Right atrium auricular region (tissue), 2 donors: ENCODE measurements at places on chromosomes 4 and X. TPM values are rescaled to one million over a fixed set of nuclear protein-coding genes. Genes with fewer than 3 reads are reported as not detected.

Gene ACE2
- 26.1 TPM for total RNA-seq

- no peaks in the 10 kb centered on the region for H3K27me3 ChIP-seq
- H3K4me3 ChIP-seq = no peak overlapping the region
- H3K36me3 ChIP-seq = no peaks in the 10 kb centered on the region
- no peak overlapping the region for H3K27ac ChIP-seq
- no peaks in the 10 kb centered on the region for H3K4me1 ChIP-seq
Observed at GRCh38 chr4:172521248-172521647, 647.4 kb upstream of the GALNT7 start.

Gene MMAA
- 3.9 TPM for total RNA-seq

- H3K36me3 ChIP-seq = no peaks in the 10 kb centered on the region
- no peaks in the 10 kb centered on the region for H3K27me3 ChIP-seq
- DNase-seq = no peak
Observed at GRCh38 chr4:25756503-25756902, 100.9 kb downstream of the SLC34A2 start.

GRCh38 chr4:52600275-52600674, 58.8 kb downstream of the USP46 start:
- H3K27me3 ChIP-seq = no peaks in the 10 kb centered on the region
- H3K36me3 ChIP-seq = peaks cover 22% of the 10 kb centered on the region
- no peak for DNase-seq
- H3K27ac ChIP-seq = peak overlapping the region; percentile 22

DNA sequence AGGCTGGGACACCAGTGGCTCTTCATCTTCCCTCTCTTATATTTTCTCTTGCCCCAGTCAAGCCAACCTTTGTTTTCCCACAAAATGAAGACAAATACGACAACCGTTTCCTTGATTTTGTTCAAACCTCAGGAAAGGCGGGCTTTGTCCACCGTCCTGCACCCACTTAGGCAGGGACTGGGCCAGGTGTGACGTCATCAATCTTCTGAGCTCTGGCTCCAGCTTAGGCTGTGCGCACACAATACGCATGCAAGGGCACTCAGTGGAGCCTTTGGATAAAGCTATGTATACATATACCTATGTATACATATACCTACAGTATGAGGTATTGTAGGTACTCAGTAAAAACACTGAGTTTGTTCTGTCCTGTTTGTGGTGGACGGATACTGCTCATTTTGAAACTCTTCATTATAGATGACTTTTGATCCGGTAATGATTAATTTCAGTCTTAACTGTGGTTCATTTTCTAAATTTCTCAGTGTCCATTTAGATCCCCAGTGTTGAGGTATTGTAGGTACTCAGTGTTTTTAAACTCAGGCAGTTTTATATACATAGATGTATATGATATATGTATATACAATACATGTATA, 194.9 kb downstream of the MGST2 start:
- H3K27ac ChIP-seq = no peak overlapping the region
- no peak overlapping the region for H3K4me3 ChIP-seq
- H3K36me3 ChIP-seq = no peaks in the 10 kb centered on the region
- H3K4me1 ChIP-seq = no peaks in the 10 kb centered on the region
- H3K27me3 ChIP-seq = no peaks in the 10 kb centered on the region

DNA sequence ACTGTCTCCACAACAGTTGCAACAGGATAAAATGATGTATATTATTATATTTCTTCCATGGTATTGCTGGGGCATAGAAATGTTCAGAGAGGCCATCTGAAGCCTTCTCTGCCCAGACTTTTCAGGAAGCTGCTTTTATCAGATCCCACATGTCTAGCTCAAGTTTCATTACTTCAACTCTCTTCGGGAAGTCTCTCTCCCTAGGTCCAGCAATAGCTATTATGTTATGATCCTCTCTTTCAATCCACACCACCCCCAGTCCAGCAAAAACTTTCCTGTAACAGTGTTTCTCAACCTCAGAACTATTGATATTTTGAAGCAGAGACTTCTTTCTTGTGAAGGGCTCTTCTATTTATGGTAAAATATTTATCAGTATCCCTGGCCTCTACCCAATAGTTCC, 44.9 kb downstream of the CXCL1 start:
- H3K27ac ChIP-seq = no peak overlapping the region
- H3K27me3 ChIP-seq = no peaks in the 10 kb centered on the region
- no peaks in the 10 kb centered on the region for H3K36me3 ChIP-seq

DNA sequence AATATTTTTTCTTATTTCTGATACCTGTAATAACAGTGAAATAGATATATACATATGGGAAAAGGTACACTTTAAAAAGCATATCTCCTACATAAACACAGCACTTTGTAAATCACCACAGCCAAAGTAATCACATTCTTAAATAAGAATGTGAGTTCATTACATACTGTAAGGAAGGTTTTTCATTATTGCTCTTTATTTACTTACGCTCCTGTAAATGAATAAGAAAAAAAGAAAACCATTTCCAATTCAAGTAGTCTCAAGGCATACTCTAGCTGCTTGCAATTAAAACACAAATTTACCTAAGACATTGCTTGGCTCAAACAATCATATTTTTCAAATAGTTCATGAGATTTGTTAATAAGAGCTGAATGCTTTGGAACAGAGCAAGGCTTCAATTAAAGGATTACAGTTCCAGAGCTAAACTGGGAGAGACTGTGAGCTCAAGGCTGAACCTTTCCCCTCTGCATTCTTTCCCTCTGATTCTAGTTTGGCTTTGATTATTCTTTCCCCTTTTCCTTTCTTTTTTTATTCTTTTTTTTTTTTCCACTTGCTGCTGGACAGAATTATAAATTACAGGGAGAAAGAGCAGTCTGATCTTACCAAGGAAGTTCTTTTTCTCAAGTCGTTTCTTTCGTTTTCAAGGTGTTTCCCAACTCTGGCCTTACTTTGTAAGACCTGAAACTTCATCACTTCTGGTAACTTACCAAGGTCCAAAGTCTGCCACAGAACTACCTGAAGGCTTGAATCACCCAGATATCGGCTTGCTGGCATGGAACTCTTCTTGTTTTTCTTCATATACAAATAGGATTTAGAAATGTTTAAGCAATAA, 278.3 kb downstream of the INPP4B start:
- H3K36me3 ChIP-seq = no peaks in the 10 kb centered on the region
- no peak for DNase-seq
- H3K27me3 ChIP-seq = no peaks in the 10 kb centered on the region
- H3K4me1 ChIP-seq = no peaks in the 10 kb centered on the region
- no peak overlapping the region for H3K4me3 ChIP-seq

Gene TMPRSS11A
- not detected for total RNA-seq

- no peaks in the 10 kb centered on the region for H3K36me3 ChIP-seq
- no peak overlapping the region for H3K4me3 ChIP-seq
- no peaks in the 10 kb centered on the region for H3K27me3 ChIP-seq
- H3K27ac ChIP-seq = no peak overlapping the region
- H3K4me1 ChIP-seq = no peaks in the 10 kb centered on the region
Observed at GRCh38 chr4:30842142-30842541, 122.0 kb downstream of the PCDH7 start.

GRCh38 chr4:123396307-123397143, at the start of gene SPRY1:
TSS of gene SPRY1 (plus strand) at chr4:123396795. CDS start at chr4:123401592, 4,797 bp downstream.
- H3K36me3 ChIP-seq = peaks cover 42% of the 10 kb centered on the region
- H3K27me3 ChIP-seq = no peaks in the 10 kb centered on the region
- H3K27ac ChIP-seq = peak within 1 kb of the TSS; percentile 96
- no peaks in the 10 kb centered on the region for H3K4me1 ChIP-seq
- DNase-seq = peak; percentile 96

GRCh38 chr4:88035292-88035691, 27.9 kb downstream of the PKD2 start:
- no peaks in the 10 kb centered on the region for H3K4me1 ChIP-seq
- DNase-seq = no peak
- H3K36me3 ChIP-seq = peaks cover 63% of the 10 kb centered on the region
- no peak overlapping the region for H3K4me3 ChIP-seq
- no peaks in the 10 kb centered on the region for H3K27me3 ChIP-seq

- DNase-seq = no peak
- no peak overlapping the region for H3K4me3 ChIP-seq
- H3K36me3 ChIP-seq = no peaks in the 10 kb centered on the region
- H3K27me3 ChIP-seq = no peaks in the 10 kb centered on the region
- H3K4me1 ChIP-seq = peaks cover 2% of the 10 kb centered on the region
Observed at GRCh38 chr4:26899991-26900390, 39.4 kb downstream of the STIM2 start.

Gene PASD1
- not detected for total RNA-seq

DNA sequence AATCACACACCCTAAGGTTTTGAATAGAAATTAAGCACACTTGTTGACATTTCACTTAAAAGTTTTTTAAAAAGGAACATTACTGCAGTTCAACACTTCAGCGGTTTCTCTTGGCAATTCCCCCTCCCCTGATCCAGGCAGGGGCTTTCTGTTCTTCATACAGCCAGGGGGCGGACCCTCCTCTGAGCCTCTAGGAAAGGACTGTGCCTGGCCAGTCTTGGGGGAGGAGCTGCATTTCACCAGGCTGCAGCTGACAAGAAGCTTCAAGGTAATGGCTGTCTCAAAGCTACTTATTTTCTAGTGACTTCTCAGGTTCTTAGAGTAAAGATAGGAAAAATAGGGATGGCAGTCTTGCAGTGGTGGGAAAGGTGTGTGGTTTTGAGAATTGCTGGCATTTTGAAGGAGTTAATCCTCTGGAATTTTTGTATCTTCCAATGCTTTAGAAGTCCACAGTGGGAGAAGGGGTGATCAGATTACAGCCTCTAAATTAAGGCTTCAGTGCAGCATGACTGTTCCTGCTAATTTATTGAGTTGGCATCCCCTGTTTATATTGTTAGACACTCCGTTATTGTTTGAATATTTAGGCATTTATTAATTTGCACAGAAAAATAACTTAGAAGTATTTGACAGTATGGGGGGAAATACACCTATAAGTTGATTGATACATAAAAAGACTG, 33.5 kb downstream of the PWWP3B start:
- H3K4me3 ChIP-seq = no peak overlapping the region
- no peak for DNase-seq
- H3K4me1 ChIP-seq = no peaks in the 10 kb centered on the region
- H3K27me3 ChIP-seq = no peaks in the 10 kb centered on the region
- H3K27ac ChIP-seq = no peak overlapping the region

DNA sequence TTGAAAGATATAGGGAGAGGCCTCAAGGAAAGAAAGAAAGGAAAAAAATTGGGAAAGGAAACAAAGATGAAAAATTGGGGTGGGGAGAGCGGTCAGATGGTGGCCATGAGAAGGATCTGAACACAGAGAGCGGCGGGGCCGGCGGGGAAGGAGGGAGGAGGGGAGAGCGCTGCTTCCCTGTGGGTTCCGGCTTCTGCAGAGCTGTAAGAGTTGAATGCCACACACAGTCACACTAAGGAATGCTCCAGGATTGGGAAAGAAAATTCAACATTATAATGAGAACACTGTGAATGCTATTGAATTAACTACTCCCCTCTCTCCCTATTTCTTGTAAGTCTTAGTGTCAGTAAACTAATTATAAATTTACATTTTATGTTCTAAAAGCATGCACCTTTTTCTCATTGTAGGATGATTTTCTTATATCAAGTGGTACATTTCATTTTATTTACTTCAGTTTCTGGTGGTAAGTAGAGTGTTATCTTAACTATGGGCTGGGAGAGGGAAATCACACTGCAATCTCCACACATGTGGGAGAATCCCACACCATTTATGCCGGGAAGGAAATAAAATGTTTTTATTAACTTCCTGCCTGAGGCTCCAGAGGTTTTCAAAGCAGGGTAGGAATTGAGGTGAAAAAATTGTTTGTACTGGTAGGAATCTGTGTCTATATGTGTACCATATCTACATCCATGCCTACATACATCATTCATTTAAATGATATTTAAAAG, 904 bp downstream of the F11 start:
- no peak overlapping the region for H3K4me3 ChIP-seq
- DNase-seq = no peak
- no peaks in the 10 kb centered on the region for H3K4me1 ChIP-seq
- no peaks in the 10 kb centered on the region for H3K36me3 ChIP-seq
- H3K27me3 ChIP-seq = no peaks in the 10 kb centered on the region
- no peak overlapping the region for H3K27ac ChIP-seq

GRCh38 chrX:51862920-51863319, 30.5 kb upstream of the MAGED1 start:
- peaks cover 4% of the 10 kb centered on the region for H3K27me3 ChIP-seq
- no peaks in the 10 kb centered on the region for H3K36me3 ChIP-seq
- no peak overlapping the region for H3K4me3 ChIP-seq
- no peaks in the 10 kb centered on the region for H3K4me1 ChIP-seq
- DNase-seq = no peak

GRCh38 chr4:123675567-123675966, 279.0 kb downstream of the SPRY1 start:
- peak overlapping the region; percentile 42 for H3K27ac ChIP-seq
- H3K4me3 ChIP-seq = no peak overlapping the region
- H3K4me1 ChIP-seq = no peaks in the 10 kb centered on the region
- H3K27me3 ChIP-seq = no peaks in the 10 kb centered on the region
- DNase-seq = no peak

DNA sequence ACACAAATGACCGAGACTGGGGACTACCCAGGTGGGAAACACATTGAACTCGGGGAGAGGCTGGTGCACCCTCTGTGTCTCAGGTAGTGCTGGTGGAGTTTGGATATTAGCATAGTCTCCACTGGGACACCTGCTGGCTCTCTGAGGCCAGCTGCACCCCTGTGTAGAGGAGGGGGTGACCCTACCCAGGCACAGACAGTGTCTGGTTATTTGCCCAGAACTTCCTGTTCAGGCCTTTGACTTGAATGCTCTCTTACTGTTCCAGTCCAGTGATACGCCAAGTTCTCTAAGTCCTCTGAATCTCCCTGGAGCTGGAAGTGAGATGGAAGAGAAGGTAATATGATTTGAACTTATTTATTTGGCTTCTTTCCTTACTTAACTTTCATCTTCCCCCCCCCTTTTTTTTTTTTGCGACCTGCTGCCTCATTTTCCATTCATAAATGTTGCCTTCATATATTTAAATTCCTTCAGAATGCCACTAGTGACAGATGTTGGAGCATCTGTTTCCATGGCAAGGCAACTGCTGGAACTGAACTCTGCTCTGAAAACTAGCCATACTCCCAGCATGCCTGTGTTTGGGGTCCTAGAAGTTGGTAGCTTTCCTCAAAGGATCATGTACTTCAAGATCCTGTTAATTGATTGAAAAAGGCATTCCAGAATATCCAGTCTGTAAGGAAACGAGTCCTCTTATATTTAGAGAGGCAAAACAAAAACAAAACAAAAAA, 76.7 kb downstream of the AASDH start:
- no peaks in the 10 kb centered on the region for H3K4me1 ChIP-seq
- H3K4me3 ChIP-seq = no peak overlapping the region
- H3K36me3 ChIP-seq = no peaks in the 10 kb centered on the region
- DNase-seq = no peak

DNA sequence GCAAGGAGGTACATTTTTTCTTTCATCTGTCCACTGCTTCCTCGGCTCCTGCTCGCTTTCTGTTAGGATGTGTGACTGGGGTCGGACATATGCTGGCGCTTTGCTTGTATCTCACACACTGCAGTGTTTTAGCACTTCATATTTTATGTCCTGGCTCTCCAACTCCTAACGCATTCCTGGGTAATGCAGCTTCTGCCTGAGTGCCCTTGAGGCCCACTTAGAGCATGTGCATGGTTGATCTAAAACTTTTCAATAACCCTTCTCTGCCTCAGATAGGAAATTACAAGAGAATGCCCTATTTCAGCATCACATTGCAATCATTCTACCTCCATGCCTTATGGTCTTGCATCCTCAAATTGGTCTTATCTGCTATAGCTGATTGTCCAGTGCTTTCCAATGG, 65.3 kb downstream of the NEIL3 start:
- no peak overlapping the region for H3K4me3 ChIP-seq
- H3K27me3 ChIP-seq = no peaks in the 10 kb centered on the region
- no peak for DNase-seq
- no peaks in the 10 kb centered on the region for H3K36me3 ChIP-seq
- H3K27ac ChIP-seq = no peak overlapping the region
- no peaks in the 10 kb centered on the region for H3K4me1 ChIP-seq

GRCh38 chr4:75907966-75908365, 5.7 kb upstream of the PPEF2 start:
- no peak overlapping the region for H3K4me3 ChIP-seq
- no peaks in the 10 kb centered on the region for H3K27me3 ChIP-seq
- no peak overlapping the region for H3K27ac ChIP-seq
- no peaks in the 10 kb centered on the region for H3K4me1 ChIP-seq
- DNase-seq = no peak
- H3K36me3 ChIP-seq = no peaks in the 10 kb centered on the region
